ENCODE measurements at places on chromosomes 7 and 10.

GRCh38 chr7:148959726-148960125, 68.6 kb downstream of the PDIA4 start:
- DNase-seq: no peak

- no peak for DNase-seq
Observed at GRCh38 chr10:27481486-27481885, 22.6 kb upstream of the RAB18 start.

GRCh38 chr7:130009848-130010688, 41.1 kb downstream of the ZC3HC1 start:
- no peak for DNase-seq

- DNase-seq: no peak
Observed at GRCh38 chr10:67803588-67804394, 34.2 kb downstream of the DNAJC12 start.

- DNase-seq: no peak
Observed at GRCh38 chr10:71082960-71083715, 129.2 kb upstream of the UNC5B start.

DNA sequence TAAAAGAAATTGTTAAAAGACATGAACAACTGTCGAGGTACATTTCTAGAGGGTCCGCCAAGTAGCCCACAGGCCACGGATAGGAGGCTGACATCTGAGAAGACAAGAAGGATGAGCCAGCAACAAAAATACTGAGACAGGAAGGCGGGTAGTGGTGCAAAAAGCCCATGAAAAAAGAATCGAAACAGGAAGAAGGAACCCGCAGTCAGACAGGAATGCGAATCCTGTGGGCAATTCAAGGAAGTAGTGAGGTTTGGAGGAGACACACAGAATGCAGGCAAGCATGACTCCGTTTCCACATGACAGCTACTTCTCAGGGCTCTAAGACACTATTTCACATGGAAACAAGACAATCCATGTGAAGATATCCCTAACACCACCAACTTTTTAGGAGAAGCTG, 125.2 kb downstream of the DOCK4 start:
- DNase-seq: no peak

DNA sequence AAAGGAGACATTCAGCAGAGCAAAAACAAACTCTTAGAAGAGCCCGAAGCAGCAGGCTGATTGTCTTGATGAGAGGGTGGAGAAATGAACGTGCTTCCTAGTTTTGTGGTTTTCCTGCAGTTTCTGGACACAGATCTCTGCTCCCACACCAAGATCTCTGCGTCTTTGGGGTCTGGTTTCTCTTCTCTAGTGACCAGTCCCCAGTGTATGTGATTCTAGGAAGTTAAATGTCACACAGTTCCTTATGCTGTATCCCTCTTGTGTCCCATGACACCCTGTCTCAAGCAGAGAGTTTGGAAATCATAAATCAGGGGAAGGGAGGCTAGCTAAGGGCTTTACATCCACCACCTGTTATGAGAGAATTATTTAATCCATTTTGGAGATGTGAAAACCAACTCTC, 55.4 kb upstream of the KLF14 start:
- no peak for DNase-seq

- DNase-seq: no peak
Observed at GRCh38 chr10:87867453-87867852, 4.0 kb downstream of the PTEN start.

- DNase-seq: no peak
Observed at GRCh38 chr10:82572744-82573143, 697.8 kb downstream of the NRG3 start.

DNA sequence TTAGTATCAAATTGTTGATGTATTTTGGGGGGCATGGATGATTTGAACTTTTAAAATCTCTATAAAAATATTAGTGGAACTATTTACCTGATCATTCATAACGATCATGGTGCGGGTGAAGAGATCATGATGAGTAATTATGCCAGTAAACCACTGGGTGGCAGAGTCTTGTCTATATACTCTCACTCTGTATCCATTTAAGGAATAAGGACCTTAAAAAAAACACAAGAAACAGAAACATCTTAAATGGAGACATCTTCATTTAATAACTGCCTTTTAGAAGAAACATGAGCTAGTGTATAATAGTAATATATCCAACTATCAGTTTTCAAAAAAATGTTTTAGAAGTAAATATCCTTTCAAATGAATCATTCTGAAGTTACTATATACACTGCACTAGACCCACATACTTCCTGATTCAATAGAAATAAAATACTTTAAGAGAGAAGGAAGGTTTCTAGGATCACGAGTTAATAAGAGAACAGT, 84.0 kb downstream of the NRBF2 start:
- DNase-seq: no peak

GRCh38 chr7:80824253-80824652, 94.6 kb downstream of the SEMA3C start:
- DNase-seq: no peak

- DNase-seq: no peak
Observed at GRCh38 chr10:28737096-28737495, 59.8 kb downstream of the BAMBI start.

- no peak for DNase-seq
Observed at GRCh38 chr10:13146379-13146778, 15.0 kb upstream of the MCM10 start.

DNA sequence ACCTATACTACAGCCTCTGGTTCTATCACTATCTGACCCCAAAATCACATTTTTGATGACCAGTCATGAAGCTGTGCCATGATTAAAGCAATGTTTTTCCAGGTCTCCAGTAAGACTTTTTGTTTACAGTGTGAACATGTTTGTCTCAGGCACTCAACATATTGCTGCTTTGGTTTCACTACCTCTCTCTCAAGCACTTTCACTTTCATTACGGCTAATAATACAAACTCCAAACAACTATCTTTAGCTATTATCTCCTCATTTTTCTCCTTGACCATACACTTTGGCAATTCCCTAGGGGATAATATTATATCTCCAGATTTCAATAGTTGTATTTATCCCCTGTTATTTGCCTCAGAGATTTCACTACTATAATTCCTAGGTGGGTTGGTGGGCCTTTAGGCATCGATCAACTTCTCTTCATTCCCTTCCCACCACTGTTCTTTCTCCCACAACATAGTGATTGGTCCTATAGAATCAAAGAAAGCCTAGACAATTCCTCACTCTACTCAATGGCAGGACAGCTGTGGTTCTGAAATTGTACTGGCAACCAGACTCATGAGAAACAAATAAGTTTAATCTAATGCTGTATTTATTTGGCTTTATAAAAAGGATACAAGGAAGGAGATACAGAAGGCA, 261.4 kb upstream of the ZWINT start:
- no peak for DNase-seq

DNA sequence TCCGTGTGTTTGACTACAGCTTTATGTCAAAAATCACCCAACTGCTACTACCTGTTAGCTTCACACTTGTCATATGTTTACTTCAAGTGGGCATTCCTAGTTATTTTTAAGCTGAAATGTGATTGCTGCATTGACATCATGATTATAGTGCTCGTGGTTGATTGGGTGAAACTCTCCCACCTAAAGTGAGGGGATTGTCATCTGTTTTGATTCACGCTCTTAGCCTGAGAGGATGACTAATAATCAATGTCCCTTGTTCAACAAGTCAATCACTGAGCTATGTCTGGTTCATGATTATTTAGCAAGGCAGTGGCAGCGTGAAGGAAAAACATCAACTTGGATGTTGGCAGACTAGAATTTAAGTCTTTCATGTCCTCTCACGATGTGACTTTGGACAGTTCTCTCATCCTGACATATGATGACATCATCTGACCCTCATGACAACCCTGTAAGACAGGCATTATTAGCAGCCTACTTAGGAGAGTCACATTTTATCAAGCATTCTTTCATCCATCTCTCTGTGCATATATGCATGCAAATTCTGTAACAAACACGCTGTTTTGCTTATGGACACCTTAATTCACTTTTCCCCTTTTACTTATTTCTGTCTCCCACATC, 352.6 kb upstream of the ZMIZ1 start:
- no peak for DNase-seq
